ENCODE measurements at places on chromosomes 1 and 21.

GRCh38 chr1:239617731-239618130, 231.4 kb downstream of the CHRM3 start:
- no peak for DNase-seq

DNA sequence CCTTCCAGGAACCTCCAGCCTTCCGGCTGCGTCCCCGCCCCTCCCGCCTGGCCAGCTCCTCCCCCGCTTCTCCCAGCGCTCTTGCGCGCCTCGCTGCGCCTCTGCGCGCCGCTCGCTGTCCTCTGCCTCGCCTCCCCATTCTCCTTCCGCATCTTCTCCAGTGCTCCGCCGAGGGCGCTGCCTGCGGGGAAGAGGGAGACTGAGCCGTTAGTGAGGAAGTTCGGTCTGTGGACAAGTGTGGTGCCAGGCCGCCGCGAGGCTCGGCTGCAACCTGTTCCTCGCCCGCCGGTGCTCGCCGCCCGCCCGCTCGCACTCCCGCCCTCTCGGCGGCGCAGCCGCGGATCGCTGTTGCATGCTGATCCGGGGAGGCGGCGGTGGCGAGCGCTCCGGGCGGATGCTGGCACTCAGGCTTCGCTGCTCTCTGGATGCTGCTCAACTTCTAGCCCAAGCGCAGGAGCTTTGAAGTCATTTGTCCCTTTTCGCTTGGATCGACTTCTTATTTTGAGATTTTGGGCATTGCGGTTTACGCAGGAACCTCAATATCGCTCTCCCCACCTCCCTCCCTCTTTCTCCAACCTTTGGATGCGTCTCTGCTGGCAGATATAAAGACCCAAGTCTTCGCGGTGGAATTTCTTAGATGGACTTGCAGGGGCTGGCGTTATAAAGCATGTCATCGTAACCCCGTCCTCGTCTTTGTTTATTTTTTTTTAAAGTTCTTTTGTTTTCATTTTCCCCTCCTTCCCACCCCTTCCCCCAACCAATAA, 614 bp upstream of the CACNA1E start:
- DNase-seq: peak; percentile 60

- no peak for DNase-seq
Observed at GRCh38 chr21:32567626-32568025, 17.7 kb downstream of the TCP10L start.

- no peak for DNase-seq
Observed at GRCh38 chr1:151803164-151803563, 2.1 kb downstream of the LINGO4 start.

Measured in NCI-H187 (cell line).